ENCODE measurements at places on chromosomes 1 and 21.

DNA sequence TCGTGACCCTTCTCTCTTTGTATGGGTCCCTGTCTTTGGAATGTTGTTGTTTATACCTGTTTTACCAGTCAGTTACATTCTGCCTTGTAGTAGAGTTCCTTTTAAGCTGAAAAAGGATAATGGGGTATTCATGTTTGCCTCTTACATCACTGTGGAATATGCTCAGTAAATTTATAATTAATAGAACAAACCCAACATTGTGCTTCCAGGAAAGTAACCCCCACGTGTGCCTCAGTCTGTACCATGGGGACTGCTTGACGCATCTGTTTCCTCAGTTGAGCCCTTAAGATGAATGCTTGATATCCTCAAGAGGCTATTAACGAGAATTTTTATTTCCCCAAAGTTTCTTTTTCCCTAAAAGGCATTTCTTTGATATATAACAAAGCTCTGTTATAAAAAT is 73.4 kb downstream of the ST6GALNAC3 start:
- DNase-seq: no peak

DNA sequence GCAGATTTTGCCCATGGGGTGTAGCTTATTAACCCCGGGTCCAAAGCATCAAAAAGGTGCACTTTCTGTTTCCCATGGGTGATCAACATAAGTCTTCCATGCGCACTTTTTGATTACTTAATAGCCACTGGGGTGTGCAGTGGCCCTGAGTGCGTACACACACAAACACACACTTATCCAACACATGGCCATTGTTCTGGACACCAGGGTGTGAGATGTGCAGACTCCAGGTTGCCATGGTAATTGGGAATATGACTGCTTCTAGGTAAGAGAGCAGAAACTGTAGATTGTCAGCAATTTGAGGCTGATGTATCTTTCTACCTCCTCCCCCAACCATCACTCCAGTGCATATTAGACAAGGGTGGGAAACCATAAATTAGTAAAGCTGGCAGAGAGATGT is 68.8 kb downstream of the MAB21L3 start:
- no peak for DNase-seq

DNA sequence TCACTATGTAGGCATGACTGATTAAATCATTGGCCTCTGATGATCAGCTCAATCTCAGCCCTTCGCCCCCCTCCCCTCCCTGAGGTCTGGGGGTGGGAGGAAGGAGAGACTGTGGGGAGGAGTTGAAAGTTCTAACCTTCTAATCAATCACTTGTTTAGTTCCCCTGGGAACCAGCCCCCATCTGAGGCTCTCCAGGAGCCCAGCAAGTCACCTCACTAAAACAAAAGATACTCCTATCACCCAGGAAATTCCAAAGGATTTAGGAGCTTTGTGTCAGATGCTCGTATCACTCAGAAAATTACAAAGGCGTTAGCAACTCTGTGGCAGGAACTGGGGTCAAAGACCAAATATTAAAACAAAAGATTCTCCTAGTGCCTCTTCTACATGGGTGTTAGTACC is 21.6 kb downstream of the SYF2 start:
- DNase-seq: no peak

DNA sequence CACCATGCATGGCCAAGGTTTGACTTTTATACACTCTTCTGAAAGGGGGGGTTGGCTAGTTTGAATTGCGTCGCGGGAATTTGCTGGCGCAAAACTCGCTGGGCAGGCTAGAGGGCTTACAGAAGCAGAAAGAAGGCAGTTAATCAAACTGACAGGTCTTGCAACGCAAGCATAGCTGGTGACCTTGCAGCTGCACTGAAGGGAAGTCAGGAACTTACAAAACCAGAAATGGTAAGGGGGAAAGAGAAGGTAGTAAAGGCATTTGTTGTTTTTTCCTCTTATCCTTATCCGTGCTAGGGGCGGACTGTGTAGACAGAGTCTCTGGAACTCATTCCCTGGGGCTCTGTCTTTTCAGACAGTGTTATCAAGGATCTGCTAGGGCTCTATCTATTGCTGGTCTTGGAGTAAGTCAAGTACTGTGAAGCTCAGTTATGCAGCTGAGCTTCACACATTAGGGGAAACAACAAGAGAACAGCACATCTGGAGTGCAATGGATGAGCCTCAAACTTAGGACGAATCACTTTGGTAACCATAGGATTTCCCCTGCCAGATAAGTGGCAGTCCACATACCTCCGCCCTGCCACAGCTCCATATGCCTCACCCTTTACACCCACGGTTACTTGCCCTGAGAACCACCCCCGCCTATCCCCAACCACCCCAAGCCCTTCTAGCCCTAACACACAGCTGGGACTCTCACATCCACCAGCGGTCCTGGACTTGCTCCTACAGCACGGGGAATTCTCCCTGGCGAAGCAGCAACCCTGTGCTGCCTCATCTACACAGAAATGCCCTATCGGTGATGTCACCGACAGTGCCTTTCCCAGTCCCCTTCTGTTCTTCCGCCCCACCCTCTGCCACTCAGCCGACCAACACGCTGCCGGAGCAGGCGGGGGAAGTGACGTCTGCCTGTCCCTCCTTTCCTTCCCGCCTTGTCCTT is 251.4 kb downstream of the FAM72C start:
- DNase-seq: no peak

GRCh38 chr21:45341779-45342178 is 54.1 kb upstream of the POFUT2 start:
- no peak for DNase-seq

All from NCI-H1694 treated with DMSO at 0.1 percent for 48 hours (cell line).